ENCODE measurements at places on chromosomes 16 and 17.

DNA sequence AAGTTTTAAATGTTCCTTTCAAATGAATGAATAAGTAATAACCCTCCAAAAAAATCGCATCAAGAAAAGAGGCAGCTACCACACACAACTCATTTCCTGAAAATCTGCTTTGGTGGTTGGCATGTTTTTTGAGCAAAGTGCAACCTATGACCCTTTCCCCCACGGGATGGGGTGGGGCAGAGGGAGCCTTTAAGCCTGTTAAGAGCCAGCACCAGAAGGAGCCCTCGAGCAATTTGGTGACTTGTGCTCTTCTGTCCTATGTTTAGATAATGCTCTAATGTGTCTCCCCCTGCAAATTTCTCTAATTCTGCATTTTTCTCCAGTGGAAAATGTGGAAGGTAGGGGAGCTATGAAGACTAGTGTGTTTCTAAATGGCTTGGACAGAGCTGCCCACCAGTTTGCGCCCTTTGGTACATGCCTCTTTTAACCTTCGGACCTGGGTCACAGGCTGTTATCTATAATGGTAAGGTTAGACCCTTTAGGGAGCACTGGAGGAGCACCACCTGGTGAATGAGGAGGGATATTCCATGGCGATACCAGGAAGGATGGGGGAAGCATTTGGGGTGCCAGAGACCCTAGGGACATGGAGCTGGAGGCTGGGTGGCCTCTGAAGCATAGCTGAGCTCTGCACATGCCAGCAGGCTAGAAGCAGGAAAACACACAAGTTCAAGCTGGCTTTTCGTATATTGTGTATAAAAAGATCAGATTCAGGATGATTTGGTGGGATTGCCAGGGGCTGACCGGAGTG lies 1.6 kb downstream of the PYCARD start:
- DNase-seq = peak; percentile 35

GRCh38 chr16:89009343-89010209 lies 32.6 kb upstream of the CBFA2T3 start:
- no peak for DNase-seq

DNA sequence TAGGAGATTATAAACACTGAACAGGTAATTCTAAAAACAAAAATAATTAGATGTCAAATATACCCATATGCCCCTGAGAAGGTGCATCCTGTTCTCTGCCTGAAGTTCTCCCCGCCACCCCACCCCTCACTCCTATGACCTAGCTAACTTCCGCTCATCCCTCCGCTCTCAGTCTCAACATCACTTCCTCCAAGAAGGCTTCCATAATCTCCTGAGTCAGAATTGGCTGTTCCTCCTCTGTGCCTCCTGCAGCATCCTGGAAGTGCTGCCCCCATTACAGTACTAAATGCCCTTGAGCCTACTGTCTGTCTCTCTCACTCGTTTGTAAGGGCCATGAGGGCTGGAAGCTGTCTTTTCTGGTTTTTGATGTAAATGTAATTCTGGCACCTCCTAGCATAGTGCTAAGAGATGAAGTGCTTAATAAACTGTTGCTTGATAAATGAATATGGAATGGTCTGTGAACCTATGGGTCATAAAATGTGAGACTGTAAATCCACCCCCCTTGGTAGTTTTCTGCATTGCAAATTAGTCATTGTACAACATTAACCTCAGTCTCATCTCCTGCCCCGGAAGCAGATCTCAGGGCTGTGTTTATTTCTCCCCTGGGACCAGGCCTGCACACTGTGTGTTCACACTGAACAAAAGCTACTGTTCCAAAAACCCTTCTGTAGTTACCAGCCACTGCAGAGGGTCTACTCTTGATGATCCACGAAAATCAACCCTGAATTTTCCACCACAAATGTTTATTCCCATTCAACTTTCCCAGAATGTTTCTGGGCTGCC lies 3.9 kb upstream of the MYO1D start:
- DNase-seq = no peak

DNA sequence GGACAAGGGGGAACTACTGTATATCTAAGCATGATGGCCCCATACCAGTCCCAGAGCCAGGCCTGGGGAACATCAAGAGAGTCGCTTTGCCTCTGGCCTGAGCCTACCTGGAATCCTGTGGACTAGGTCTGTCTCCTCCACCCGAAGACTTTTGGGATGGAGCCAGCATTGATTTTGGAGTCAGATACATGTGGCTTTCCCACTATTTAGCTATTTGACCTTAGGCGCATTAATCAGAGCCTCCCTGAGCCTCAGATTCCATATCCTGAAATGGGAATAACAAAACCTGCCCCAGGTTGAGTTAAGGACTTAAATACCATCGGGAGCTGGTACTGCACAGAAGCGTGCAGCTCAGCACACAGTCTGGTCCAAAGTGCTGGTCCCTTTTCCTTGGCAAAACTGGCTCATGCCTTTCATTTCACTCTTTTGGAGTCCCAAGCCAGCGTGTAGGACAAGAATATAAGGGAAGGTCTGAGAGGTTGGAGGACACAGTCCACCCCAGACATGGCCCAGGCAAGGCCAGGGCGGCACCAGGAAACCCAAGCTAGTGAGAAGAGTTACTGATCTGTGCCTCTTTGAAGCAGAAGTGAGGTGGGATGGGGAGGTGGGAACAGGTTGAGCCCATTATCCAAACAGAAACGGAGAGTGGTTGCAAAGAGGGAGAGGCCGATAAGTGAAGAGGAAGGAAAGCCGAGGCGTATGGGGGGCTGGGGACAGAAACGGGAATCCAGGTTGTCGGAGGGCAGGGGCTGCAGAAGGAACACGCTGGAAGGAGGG lies 986 bp downstream of the FA2H start:
- DNase-seq = no peak

DNA sequence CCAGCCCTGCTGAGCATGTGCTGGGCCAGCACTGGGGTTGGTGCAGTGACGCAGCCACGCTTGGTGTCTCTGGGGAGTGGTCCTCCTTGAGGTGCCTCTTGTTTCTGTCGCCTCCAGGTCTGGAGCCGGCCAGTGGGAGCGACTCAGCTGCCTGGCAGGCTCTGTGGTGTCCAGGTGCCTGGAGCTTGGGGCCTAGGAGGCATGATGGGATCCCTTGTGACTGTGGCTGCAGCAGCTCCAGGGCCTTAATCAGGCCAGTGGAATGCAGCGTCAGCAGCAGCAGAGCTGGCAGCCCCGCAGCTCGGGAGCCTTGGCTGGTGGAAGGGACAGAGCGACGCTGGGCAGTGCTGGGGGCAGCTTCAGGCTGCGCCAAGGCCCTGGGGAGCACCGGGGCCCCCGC lies 74.7 kb upstream of the CIBAR2 start:
- no peak for DNase-seq

DNA sequence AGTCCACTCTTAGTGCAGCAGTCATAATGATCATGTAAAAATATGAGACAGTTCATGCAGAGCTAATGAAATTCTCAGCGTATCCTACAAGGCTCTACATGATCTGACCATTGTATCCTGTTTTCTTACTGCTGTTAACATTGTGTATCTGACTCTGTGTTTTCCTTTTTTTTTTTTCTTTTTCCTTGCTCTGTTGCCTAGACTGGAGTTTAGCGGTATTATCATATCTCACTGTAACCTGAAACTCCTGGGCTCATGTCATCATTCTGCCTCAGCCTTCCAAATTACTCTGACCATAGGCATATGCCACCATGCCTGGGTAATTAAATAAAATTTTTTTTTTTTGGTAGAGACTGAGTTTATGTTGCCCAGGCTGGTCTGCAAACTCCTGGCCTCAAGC lies 12.1 kb downstream of the DUS2 start:
- no peak for DNase-seq

- peak; percentile 24 for DNase-seq
Measured at GRCh38 chr16:17921357-17921978, 415.1 kb downstream of the NPIPA8 start.

- DNase-seq = no peak
Measured at GRCh38 chr17:81870981-81871386, at the start of gene ARHGDIA. TSS of gene ARHGDIA (minus strand) at chr17:81871337. CDS start at chr17:81869930, 1,407 bp downstream.

DNA sequence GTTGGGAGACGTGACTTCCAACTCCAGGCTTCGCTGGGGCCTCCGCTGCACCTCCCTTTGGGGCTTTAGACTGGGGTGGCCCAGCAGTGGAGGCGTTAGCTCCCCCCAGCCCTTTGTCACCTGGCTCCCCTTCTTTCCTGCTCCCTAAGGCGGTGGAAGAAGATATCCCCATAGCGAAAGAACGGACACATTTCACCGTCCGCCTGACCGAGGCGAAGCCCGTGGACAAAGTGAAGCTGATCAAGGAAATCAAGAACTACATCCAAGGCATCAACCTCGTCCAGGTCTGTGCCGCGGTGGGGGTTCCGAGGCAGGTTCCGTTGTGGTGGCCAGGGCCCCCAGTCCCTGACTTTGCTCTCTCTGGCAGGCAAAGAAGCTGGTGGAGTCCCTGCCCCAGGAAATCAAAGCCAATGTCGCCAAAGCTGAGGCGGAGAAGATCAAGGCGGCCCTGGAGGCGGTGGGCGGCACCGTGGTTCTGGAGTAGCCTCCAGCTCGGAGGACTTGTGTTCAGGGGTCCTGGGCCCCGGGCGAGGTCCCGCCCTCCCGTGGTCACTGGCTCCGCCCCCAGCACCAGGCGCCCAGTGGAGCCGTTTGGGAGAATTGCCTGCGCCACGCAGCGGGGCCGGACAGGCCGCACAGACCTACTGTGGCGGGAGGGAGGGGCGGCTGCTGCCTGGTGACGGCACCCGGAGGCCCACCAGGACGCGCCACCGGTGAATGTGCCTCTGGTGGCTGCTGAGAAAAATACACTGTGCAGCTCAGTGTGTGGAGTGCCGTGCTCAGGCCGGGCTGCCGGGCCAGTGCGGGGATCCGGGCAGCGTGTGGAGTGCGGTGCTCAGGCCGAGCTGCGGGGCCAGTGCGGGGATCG lies 3.8 kb downstream of the MRPL12 start:
- no peak for DNase-seq

DNA sequence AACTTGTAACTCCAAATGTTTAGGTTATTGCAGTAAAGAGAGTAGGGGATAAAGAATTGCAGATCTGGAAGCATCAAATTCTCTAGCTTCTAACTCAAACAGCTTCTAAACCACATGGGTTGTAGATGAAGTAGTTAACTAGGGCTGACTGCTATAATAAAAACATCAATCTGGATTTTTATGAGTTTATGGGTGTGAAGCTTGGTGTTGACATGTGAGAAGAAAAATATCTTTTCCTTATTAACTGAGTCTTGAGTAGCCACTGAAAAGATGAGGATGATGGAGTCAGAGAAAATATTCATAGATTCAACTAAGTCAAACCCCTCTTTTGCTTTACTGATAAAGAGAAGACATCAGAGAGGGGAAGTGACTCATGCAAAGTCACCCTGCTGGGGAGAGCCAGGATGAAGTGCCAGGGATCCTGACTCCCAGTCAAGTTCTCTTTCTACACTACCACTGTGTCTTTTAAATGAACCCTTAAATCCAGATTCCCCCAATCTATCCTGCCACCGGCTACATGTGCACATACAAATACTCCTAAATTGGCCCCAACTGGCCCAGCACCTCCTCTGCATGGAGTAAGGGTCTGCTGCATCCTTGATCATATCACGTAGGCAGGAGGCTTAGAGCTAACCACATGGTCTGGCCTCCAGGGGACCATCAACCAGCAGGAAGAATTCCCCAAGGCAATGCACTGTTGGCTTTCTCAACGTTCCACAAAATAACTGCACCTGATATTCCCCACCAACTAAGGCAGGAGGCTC lies 264.0 kb upstream of the CCL2 start:
- no peak for DNase-seq

DNA sequence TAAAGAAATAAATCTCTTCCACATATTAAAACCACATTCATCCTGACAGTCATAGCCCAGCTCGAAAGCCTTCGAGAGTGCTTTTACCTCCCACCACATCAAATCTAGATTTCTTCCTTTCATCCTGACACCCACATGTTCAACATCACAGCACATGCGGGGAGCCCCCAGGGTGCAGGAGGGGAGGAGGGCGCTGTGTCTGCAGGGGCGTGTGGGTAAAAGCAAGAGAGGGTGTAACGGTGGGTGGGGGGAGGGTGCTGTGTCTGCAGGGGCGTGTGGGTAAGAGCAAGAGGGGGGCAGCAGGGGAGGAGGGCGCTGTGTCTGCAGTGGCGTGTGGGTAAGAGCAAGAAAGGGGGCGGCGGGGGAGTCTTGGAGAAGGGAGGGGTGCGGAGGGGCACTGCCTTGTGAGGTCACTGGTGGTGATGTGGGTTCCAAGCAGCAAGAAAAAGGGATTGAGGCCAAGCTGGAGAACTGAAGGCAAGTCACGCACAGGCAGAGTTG lies 34.7 kb downstream of the ADCY9 start:
- peak; percentile 60 for DNase-seq

- no peak for DNase-seq
Measured at GRCh38 chr17:32699247-32699646, 177.7 kb downstream of the MYO1D start.

- DNase-seq = no peak
Measured at GRCh38 chr17:20994779-20995149, 48.0 kb downstream of the USP22 start.

GRCh38 chr16:56354016-56354415 lies 71.3 kb downstream of the AMFR start:
- no peak for DNase-seq

GRCh38 chr16:75074920-75075687 lies 41.5 kb downstream of the LDHD start:
- peak; percentile 73 for DNase-seq

- no peak for DNase-seq
Measured at GRCh38 chr17:13337864-13338371, 263.8 kb downstream of the HS3ST3A1 start.

- no peak for DNase-seq
Measured at GRCh38 chr16:20883554-20884239, 16.5 kb downstream of the DCUN1D3 start.

- no peak for DNase-seq
Measured at GRCh38 chr16:67459066-67459860, 21.7 kb downstream of the ATP6V0D1 start.

- no peak for DNase-seq
Measured at GRCh38 chr17:42754782-42755181, 6.2 kb upstream of the RAMP2 start.

- no peak for DNase-seq
Measured at GRCh38 chr16:73527187-73527586, 479.3 kb upstream of the ZFHX3 start.

DNA sequence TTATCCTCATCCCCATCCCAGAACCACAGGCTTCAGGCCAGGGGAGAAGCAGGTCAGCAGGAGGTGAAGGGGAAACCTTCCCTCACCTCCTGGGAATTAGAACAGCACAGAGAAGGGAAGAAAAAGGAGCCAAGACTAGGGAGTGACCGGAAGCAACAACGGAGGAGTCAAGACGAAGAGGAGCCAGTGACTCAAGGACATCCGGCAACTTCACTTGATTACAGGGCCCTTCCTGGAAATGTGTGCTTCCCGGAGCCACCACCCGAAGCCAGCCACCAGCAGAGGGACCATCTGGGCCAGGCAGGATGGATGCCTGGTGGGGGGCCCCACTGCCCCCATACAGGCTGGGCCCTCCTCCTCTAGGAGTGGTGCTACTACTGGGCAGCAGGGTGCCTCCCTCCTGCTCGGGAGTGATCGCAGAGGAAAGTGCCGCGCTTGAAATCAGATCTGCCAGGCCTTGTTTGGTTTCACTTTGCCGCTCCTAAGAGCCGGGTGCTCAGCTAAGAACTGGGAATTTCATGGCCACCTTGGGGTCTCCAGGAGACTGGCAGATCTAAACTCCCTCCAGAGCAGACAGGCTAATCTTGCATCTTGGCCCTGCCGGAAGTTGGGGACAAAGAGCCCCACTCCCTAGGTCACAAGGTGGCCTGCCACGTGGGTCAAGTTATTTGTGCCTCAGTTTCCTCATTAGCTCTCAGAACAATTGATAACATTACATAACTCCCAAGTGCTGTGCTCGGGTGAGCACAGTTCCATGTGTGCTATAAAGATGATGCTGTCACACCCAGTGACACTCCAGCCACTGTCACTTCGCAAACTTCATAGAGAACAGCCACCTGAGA lies 6.6 kb downstream of the CDC42EP4 start:
- DNase-seq = no peak

GRCh38 chr17:44360826-44361225 lies 2.8 kb downstream of the FAM171A2 start:
- no peak for DNase-seq
